ENCODE measurements at places on chromosomes 16 and 17.

- DNase-seq: no peak
These were observed 44.4 kb downstream of the CLEC19A start for GRCh38 chr16:19329932-19330331.

DNA sequence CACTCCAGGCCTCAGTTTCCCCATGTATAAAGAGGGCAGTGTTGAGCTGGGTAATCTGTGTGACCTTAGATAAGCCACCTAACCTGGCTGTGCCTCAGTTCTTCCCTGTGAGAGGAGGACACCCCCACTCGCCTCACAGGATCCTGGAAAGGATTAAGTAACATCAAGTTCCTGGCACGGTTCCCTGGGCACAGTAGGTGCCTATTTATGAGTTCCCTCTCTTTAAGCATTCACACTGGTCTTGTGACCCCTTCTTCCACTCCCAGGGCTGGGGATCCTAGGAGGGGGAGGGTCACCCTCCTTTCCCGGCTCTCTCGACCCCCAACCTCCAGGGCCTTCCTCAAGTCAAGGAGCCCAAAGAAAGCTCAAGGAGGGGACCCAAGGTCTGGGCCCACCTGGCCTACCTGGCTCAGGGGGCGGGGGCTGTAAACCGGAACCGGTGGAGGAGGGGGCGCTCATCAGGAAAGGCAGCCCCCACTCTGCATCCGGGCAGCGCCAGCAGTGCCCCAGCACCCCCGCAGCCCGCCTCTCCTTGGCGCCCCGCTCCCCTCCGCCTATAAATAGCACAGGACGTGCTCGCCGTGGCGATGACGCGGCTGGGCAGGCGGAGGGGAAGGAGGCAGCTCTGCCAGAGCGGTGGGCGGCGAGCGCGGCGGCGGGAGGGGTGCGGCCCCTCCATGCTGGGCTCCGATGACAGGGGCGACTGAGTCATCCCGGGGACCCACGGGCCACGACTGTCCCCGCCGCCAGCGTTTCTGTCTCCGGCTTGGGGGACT, 9.4 kb downstream of the RPL19 start:
- DNase-seq: peak; percentile 50

- no peak for DNase-seq
These were observed 12.2 kb downstream of the EVPL start for GRCh38 chr17:76014925-76015261.

GRCh38 chr16:2856061-2856670, 1.8 kb downstream of the PRSS22 start:
- no peak for DNase-seq

DNA sequence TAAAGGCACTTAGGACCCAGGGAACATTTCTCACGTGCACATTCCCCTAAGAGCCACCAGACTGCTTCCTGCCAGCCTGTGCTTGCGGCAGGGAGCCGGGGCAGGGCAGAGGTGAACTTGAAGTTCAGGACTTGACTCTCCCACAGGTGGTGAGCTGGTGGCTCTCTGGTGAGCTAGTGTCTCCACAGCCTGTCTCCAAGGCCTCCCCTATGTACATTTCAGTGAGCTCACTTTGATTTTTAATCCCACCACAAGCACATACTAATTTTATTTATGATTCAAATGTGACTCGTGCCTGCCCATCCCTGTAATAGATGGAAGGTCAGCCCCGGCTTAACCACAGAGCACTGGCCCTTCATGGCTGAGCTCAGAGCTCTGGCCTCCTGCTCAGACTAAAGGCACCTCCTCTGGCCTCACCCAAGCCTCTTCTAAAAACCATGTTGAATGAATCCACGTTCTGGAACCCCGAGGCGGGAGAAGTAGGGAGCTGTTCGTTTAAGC, 9.2 kb downstream of the SNN start:
- no peak for DNase-seq

DNA sequence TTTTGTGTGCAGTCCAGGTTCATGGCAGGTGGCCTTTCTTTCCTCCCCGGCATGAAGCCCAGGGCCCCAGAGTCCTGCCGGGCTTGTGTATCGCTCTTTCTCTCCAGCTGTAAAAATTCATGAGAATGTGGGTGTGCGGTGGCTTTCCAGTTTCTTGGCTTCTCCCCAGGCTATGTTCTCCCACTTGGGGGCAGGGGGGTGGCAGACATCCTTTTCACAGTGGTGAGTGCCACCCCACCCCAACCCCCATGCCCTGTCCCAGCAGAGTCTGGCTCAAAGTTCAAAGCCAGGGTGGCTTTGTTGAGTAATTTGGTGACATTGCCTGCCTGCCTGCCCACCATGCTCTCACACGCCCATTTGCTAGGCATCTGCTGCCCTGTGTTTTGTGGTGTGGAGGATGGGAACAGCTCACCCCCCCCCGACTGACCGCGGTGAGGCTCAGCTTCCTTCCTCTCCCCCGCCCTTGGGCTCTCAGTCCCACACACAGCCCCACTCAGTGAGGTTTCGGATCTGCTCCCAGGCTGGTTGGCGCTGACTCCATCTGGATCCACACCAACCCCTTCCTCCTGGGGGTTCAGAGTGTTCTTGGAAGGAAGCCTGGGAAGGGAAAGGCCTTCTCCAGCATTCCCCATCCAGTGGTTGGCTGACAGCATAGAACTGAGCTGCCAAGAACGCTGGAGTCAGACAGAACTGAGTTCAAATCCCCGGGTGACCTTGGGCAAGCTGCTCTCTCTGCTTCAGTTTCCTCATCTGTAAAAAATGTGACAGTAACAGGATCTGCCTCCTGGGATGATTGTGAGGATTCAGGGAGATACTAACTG, 36.0 kb downstream of the CHD9 start:
- peak; percentile 99 for DNase-seq

DNA sequence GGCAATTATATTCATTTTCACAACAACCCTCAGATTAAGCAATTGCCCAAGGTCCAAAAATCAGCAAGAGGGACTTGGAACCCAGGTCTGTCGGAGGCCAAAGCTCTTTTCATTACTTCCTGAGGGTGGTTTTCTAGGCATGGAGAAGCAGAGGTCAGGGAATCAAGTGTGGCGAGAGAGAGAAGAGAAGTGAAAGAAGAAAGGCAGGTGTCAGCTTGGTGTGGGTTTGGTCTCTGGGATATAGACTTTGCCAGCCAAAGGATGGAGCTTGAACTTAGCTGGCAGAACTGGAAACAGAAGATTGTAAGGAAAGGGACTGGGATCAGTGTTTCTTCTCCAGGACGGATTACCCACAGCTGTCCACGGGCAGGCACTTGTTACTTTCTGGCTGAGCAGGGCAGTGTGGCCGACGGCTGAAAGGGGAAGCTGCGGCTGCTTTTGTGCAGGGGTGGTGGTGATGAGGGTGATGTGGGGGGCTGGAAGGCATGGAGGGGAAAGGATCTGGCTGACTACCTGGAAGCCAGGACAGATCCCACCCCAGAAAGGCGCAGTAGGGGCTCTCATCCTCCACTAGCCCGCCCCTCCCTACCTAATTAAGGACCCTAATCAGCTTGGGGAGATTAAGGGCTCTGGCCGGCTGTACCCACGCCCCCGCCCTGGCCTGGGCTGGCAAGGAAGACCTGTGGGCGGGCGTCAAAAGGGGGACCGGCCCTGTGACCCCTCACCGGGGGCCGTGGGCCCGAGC, at the start of gene GUCY2D:
TSS of gene GUCY2D (plus strand) at position 640 of the 745 bp plus-strand sequence. CDS start 433 bp downstream, outside the sequence.
- no peak for DNase-seq

- no peak for DNase-seq
These were observed 5.8 kb downstream of the C17orf50 start for GRCh38 chr17:35766489-35766877.

- DNase-seq: peak; percentile 11
These were observed 50.6 kb upstream of the STH start for GRCh38 chr17:45948498-45948880.

GRCh38 chr17:7380321-7380720, 568 bp upstream of the TNK1 start:
- peak; percentile 74 for DNase-seq

Measured in fibroblast of the aortic adventitia (primary cell).